ENCODE measurements at places on chromosomes 5 and 9. TPM values are rescaled to one million over a fixed set of nuclear protein-coding genes. Genes with fewer than 3 reads are reported as not detected.

- H3K27me3 ChIP-seq = no peaks in the 10 kb centered on the region
- no peaks in the 10 kb centered on the region for H3K36me3 ChIP-seq
- DNase-seq = no peak
- no peak overlapping the region for H3K27ac ChIP-seq
Measured at GRCh38 chr9:18238254-18238653, 235.7 kb upstream of the ADAMTSL1 start.

DNA sequence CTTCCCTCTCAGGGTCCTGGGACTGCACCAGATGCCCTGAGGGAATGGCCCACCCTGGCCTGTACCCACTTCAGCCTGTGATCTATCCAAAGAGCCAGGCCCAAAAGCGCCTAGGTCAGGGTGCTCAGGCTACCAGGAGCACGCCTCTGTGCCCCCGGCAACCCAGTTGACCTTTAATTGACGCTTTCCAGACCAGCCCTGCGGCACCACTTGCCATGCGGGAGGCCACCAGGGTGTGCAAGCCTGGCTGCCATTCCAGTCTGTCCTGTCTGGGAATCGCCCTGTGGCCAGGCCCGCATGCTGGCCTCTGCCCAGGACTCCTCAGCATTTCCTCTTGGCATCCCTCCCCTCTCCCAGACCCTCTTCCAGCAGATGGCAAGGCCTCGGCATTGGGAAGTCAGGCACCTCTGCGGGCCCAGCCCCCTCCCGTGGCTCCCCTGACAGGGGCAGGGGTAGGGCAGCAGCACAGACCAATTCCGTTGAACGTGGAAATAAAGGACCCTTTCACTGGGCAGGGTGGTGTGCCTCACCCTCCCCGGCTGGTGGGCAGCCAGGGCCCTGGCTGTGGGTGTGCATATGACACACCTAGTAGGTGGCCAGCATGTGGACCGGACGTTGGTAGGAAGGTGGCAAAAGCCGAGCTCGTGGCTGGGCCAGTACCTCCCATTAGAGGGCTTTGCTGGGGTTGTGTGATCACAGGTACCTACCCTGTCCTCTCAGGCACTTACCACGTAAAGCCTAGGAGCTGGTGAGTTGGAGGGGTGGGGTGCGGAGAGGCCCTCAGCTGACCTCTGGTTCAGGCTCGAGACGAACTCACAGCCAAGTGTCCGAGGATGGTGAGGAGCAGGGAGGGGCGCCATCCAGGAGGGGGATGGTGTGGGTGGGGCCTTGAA, 3.5 kb upstream of the AIF1L start:
- H3K4me3 ChIP-seq = no peak overlapping the region
- no peaks in the 10 kb centered on the region for H3K36me3 ChIP-seq
- H3K4me1 ChIP-seq = no peaks in the 10 kb centered on the region
- no peak for DNase-seq
- no peak overlapping the region for H3K27ac ChIP-seq
- H3K27me3 ChIP-seq = no peaks in the 10 kb centered on the region

DNA sequence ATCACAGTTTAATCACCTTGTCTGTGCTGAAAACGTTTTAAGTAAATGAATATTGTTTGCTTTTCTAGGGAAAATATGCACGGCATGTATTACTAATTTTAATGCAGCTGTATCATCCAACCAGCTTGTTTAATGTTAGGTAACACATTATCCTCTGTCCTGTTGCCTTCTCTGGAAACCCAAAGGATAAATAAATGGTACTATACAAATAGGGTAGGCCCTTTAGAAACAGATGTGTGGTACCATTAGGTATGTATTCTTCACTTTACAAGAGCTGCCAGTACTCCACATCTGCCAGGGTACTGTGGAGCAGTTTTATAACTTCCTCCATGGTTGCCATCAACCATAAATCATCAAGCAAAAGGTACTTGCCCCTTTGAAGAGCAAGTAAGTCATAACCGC, 42.9 kb downstream of the FAF2 start:
- H3K36me3 ChIP-seq = peaks cover 34% of the 10 kb centered on the region
- peaks cover 4% of the 10 kb centered on the region for H3K4me1 ChIP-seq
- DNase-seq = no peak
- no peaks in the 10 kb centered on the region for H3K27me3 ChIP-seq
- H3K4me3 ChIP-seq = no peak overlapping the region

DNA sequence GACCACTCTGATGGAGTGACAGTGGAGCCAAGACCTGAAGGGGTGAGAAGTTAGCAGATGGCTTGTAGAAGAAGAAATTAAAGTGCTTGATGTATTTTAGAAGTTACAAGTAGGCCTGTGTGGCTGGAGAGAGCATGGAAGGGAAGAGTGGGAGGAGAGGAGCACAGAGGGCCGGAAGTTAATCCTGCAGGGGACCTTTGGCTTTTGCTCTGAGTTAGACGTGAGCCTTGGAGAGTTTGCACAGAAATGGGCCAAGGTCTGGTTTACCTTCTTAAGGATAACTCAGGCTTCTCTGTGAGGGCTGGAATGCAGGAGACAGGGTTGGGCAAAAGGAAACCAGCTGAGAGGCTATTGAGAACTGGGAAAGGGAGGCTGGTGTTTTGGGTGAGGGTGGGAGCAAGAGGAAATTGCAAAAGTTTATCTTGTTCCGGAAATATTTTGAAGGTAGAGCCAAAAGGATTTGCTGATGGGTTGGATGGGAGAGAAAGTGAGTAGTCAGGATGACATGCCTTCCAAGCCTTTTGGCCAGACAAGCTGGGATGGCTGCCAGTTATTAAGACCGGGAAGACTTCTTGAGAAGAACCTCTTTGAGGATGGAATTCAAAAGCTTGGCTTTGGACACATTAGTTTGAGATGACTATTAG, 17.5 kb upstream of the F2RL1 start:
- H3K4me3 ChIP-seq = no peak overlapping the region
- H3K27ac ChIP-seq = no peak overlapping the region
- no peaks in the 10 kb centered on the region for H3K4me1 ChIP-seq
- no peak for DNase-seq

GRCh38 chr9:77892955-77893514, 138.6 kb downstream of the GNAQ start:
- H3K4me3 ChIP-seq = no peak overlapping the region
- no peaks in the 10 kb centered on the region for H3K4me1 ChIP-seq
- no peaks in the 10 kb centered on the region for H3K27me3 ChIP-seq
- no peak overlapping the region for H3K27ac ChIP-seq
- H3K36me3 ChIP-seq = no peaks in the 10 kb centered on the region

GRCh38 chr5:154683101-154683880, 71.9 kb upstream of the LARP1 start:
- peak overlapping the region; percentile 93 for H3K27ac ChIP-seq
- no peaks in the 10 kb centered on the region for H3K36me3 ChIP-seq
- peak overlapping the region; percentile 75 for H3K4me3 ChIP-seq
- H3K4me1 ChIP-seq = peaks cover 9% of the 10 kb centered on the region
- no peaks in the 10 kb centered on the region for H3K27me3 ChIP-seq

- H3K4me3 ChIP-seq = no peak within 1 kb of the TSS
- H3K4me1 ChIP-seq = peaks cover 39% of the 10 kb centered on the region
- no peak within 1 kb of the TSS for H3K27ac ChIP-seq
- no peak for DNase-seq
Measured at GRCh38 chr5:132873119-132873929, at the start of gene LEAP2. TSS of gene LEAP2 (plus strand) at chr5:132873668. CDS start at chr5:132873695, 27 bp downstream.

DNA sequence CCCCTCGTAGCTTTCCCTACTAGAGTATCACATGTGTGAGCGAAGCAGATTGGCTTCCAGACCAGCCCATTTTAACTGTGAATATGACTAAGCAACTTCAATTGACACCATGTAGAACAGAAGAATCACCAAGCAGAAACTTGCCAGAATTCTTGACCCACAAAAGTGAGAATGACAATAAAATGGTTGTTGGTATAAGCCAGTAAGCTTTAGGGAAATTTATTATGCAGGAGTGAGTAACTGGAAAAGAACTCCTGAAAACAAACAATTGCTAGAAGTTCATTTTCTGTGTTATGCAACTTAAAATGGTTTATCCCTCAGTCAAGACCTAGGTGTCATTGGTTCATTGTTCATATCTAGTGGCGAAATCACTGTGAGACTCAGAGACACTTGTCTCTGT, 303.1 kb downstream of the DMRT2 start:
- H3K27me3 ChIP-seq = no peaks in the 10 kb centered on the region
- H3K27ac ChIP-seq = no peak overlapping the region
- H3K4me3 ChIP-seq = no peak overlapping the region
- no peaks in the 10 kb centered on the region for H3K4me1 ChIP-seq

DNA sequence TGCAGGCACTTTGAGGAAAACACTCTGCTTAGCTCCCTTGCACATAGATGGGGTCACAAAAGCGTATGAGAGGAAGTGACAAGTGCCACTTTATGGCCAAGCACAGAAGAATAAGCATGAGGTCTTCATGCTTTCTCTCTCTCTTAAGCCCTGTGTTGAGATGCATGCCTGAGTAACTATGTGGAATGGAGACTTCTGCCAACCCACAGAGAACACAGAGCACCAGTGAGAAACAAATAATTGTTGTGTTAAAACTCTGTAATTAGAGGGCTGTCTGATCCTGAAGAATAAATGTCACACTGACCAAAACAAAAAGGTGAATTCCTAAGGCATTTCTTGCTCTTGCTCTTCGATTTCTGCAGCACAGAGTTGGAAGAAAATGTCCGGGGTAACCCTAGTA, 488.5 kb downstream of the CTNND2 start:
- no peaks in the 10 kb centered on the region for H3K4me1 ChIP-seq
- H3K36me3 ChIP-seq = no peaks in the 10 kb centered on the region

DNA sequence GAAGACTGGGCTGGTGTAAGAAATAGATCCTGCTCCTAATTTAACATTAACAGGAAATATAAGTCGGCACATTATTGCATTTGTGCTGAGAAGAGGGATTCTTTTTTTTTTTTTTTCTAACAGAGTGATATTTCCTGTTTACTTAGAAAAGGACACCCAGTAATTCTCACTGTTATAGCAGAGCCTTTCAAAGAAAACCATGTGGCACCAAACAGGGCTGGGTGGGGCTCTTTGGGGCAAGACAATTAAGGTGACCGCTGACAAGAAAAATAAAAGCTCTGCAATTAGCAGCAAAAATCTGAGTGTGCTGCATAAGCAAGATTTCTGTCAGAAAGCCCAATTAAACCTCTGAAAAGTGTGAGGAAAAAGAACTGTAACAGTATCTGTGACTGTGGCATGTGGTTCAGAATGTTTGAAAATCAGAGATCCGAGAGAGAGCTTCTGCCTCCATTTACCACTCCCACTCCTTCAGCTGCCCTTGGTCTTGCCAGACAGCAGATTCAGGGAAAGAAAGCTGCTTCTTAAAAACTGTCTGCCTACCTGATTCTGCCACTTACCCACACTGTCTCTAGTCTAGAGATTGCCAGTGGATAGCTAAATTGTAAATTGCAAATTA, 77.1 kb upstream of the IQGAP2 start:
- no peak overlapping the region for H3K4me3 ChIP-seq
- no peak overlapping the region for H3K27ac ChIP-seq
- H3K36me3 ChIP-seq = no peaks in the 10 kb centered on the region
- H3K4me1 ChIP-seq = peaks cover 3% of the 10 kb centered on the region
- H3K27me3 ChIP-seq = no peaks in the 10 kb centered on the region

DNA sequence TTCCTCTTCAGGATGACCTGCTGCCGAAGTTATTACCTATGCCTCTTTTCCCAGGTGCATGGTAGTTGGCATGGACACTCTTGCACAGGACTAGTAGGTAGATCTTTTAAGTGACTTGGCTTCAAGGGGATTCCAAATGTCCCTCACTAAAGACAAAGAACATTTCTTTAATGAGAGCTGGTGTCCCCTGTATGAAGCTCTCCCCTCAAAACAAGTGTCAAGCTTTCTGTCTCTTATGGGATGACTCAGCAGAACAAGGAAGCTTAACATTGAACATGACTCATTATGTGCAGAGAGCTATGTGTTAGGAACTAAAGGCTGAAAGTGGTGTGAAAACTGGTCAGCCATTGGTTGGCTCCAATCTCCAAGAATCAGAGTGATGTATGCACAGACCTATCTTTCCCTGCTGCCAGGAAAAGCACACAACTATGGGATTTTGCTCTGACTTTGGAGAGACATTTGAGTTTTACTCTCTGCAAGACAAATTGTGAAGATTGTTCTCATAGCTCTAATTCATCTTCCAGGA, 120.5 kb downstream of the PRDM6 start:
- no peak for DNase-seq
- no peak overlapping the region for H3K4me3 ChIP-seq
- no peak overlapping the region for H3K27ac ChIP-seq
- no peaks in the 10 kb centered on the region for H3K36me3 ChIP-seq
- no peaks in the 10 kb centered on the region for H3K4me1 ChIP-seq

DNA sequence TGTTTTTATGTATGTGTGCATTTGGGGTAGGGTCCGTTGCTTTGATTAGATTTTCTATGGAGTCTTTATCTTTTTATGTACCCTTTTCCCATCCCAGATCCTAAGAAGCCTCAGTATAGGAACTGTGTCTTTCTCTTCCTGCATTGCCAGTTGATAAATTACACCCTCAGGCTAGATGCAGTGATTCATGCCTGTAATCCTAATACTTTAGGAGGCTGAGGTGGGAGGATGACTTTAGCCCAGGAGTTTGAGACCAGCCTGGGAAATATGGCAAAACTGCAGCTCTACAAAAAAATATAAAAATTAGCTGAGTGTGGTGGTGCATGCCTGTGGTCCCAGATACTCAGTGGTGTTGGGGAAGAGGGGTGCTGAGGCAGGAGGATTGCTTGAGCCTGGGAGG, 40.2 kb downstream of the NLN start:
- no peak for DNase-seq
- no peak overlapping the region for H3K27ac ChIP-seq
- H3K4me1 ChIP-seq = no peaks in the 10 kb centered on the region
- H3K27me3 ChIP-seq = no peaks in the 10 kb centered on the region
- H3K4me3 ChIP-seq = no peak overlapping the region

DNA sequence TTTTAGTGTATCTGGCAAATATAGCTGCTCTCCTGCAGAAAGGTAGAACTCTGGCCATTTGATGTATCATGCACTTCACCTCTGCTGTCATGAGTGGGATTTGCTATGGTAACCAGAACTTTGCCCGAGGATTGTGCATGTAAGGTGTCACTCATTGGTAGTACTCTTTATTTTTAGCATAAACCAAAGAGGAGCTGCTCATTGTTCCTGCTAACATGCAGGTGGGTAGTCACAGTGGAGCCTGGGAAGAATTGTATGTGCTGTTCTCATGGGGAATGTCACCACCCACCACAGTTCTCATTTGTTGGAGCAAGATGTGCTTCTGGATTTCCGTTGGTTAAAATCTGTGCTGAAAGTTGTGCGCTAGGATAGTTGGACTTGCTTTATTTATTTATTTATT, 12.3 kb downstream of the PDZD2 start:
- H3K4me3 ChIP-seq = no peak overlapping the region
- no peaks in the 10 kb centered on the region for H3K36me3 ChIP-seq

DNA sequence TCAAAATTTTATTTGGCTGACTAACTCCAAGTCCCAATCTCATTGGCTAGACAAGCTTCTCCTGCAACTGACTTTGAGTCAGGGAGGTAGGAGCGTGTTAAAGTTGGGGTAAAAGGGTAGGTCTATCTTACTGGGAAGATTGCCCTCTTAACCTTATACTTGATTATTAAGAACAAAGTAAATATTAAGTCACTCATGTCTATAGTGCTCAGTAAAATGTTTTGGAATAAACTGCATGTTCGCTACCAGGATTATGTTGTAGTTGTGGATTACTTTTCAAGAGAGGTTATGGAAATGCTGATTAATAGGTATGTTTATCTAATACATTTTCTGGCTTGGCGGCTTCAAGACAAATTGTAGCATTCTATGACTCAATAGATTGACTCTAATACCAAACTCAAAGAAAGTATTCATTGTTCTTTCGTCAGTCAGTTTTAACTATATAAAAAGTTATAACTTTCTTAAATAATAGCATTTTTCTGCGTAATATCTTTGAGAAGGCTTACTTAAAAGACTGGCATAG, 539.1 kb downstream of the PSAT1 start:
- no peaks in the 10 kb centered on the region for H3K27me3 ChIP-seq
- H3K4me1 ChIP-seq = no peaks in the 10 kb centered on the region
- no peak overlapping the region for H3K4me3 ChIP-seq
- no peak overlapping the region for H3K27ac ChIP-seq
- DNase-seq = no peak

The SYNPO gene
- 447 TPM for total RNA-seq

The GABRA1 gene
- not detected for total RNA-seq

The IQGAP2 gene
- 1.5 TPM for total RNA-seq

The PRR16 gene
- 3.1 TPM for total RNA-seq
